ENCODE measurements at places on chromosomes 6 and 20.

GRCh38 chr6:157989541-157990289 lies 8.1 kb downstream of the SYNJ2 start:
- H3K4me1 ChIP-seq: peaks cover 16% of the 10 kb centered on the region
- peak; percentile 92 for DNase-seq
- H3K27me3 ChIP-seq: no peaks in the 10 kb centered on the region
- no peak overlapping the region for H3K27ac ChIP-seq

GRCh38 chr6:91626911-91627310 lies 1040.0 kb upstream of the MAP3K7 start:
- no peak overlapping the region for H3K27ac ChIP-seq
- peaks cover 22% of the 10 kb centered on the region for H3K27me3 ChIP-seq
- H3K36me3 ChIP-seq: no peaks in the 10 kb centered on the region
- peak; percentile 47 for DNase-seq
- no peaks in the 10 kb centered on the region for H3K4me1 ChIP-seq

DNA sequence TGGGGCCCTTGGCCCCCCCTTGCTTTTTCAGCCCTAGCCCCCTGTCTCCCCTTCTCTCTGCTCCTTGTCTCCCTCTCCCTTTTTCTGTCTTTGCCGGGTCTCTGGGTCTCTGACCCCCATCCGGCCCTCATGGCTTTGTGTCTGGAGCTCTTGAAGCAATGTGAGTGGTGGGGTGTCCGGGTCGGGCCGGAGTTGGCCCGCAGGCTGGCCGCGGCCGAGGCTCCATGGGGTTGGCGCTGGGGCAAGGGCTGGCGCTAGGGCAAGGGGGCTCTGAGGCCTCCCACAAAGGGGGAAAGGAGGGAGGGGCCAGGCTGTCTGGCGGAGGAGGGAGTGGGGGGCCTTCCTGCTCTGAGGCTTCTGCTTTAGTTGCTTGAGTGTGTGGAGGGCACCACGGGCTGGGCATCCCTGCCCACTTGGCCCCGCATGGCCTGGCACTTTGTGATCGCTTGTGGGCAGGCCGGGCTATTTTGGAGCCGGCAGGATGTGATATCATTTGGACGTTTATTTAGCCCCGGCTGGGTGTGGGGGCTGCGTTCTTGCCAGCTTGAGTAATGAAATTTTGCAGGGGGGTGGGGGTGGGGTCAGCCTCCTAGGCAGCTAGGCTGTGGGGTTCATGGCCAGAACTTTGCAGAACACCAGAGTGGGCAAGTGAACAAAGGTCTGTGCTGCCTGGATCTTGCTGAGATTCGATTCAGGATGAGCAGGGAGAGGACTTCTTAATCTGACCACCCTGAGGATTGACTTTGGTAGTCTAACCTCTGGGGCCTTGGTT lies 78.7 kb upstream of the MYL9 start:
- peak overlapping the region; percentile 92 for H3K4me3 ChIP-seq
- H3K27me3 ChIP-seq: no peaks in the 10 kb centered on the region
- DNase-seq: no peak
- peaks cover 29% of the 10 kb centered on the region for H3K4me1 ChIP-seq

DNA sequence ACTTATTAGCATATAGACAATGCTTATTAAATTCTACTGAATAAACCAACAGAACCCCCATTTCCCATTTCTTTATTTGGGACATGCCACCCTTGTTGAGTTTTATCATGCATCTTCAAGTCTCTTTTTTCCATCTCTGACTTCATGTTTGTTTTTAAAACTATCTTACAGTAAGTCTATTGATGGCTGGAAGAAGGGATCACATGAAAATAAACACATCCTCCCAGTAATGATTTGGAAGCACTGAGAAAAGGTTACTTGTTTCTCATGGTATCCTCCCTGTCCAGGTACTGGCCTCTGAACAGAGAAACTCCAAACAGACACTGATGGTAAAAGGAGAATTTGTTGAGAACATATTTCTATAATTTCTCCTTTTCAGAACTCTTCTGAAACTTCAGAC lies 74.9 kb downstream of the KIF13A start:
- no peak for DNase-seq
- H3K4me3 ChIP-seq: no peak overlapping the region
- no peaks in the 10 kb centered on the region for H3K27me3 ChIP-seq
- peaks cover 14% of the 10 kb centered on the region for H3K4me1 ChIP-seq

DNA sequence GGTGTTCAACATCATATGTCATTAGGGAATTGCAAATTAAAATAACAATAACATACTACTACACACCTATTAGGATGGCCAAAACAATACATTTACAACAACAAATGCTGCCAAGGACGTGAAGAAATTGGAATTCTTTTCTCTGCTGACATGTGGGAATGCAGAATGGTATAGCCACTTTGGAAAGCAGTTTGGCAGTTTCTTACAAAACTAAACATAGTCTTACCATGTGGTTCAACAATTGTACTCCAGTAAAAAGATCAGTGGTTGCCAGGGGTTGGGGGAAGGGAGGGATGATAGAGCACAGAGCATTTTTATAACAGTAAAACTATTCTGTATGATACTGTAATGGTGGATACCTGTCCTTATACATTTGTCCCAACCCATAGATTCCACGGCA lies 12.3 kb upstream of the CFAP206 start:
- no peak overlapping the region for H3K4me3 ChIP-seq
- DNase-seq: no peak
- H3K27me3 ChIP-seq: peaks cover 12% of the 10 kb centered on the region
- no peaks in the 10 kb centered on the region for H3K36me3 ChIP-seq
- no peaks in the 10 kb centered on the region for H3K4me1 ChIP-seq

All from MCF 10A (cell line).